ENCODE measurements at places on chromosomes 11 and 22.

- H3K36me3 ChIP-seq, result no peaks in the 10 kb centered on the region
- no peak overlapping the region for H3K27ac ChIP-seq
- no peaks in the 10 kb centered on the region for H3K4me1 ChIP-seq
- no peak for DNase-seq
Observed at GRCh38 chr11:96758957-96759356, 369.1 kb downstream of the JRKL start.

- peak; percentile 53 for DNase-seq
- peak overlapping the region; percentile 77 for H3K27ac ChIP-seq
Observed at GRCh38 chr11:13462311-13462900, 616 bp downstream of the BTBD10 start.

- no peak overlapping the region for H3K4me3 ChIP-seq
- no peaks in the 10 kb centered on the region for H3K27me3 ChIP-seq
- H3K36me3 ChIP-seq, result no peaks in the 10 kb centered on the region
- no peak for DNase-seq
- no peaks in the 10 kb centered on the region for H3K4me1 ChIP-seq
- H3K27ac ChIP-seq, result no peak overlapping the region
Observed at GRCh38 chr11:96708219-96708878, 318.5 kb downstream of the JRKL start.

GRCh38 chr11:125690006-125690405 lies 9.4 kb upstream of the ACRV1 start:
- no peaks in the 10 kb centered on the region for H3K27me3 ChIP-seq
- H3K27ac ChIP-seq, result no peak overlapping the region
- no peaks in the 10 kb centered on the region for H3K4me1 ChIP-seq
- H3K36me3 ChIP-seq, result no peaks in the 10 kb centered on the region
- DNase-seq, result no peak
- H3K4me3 ChIP-seq, result no peak overlapping the region

DNA sequence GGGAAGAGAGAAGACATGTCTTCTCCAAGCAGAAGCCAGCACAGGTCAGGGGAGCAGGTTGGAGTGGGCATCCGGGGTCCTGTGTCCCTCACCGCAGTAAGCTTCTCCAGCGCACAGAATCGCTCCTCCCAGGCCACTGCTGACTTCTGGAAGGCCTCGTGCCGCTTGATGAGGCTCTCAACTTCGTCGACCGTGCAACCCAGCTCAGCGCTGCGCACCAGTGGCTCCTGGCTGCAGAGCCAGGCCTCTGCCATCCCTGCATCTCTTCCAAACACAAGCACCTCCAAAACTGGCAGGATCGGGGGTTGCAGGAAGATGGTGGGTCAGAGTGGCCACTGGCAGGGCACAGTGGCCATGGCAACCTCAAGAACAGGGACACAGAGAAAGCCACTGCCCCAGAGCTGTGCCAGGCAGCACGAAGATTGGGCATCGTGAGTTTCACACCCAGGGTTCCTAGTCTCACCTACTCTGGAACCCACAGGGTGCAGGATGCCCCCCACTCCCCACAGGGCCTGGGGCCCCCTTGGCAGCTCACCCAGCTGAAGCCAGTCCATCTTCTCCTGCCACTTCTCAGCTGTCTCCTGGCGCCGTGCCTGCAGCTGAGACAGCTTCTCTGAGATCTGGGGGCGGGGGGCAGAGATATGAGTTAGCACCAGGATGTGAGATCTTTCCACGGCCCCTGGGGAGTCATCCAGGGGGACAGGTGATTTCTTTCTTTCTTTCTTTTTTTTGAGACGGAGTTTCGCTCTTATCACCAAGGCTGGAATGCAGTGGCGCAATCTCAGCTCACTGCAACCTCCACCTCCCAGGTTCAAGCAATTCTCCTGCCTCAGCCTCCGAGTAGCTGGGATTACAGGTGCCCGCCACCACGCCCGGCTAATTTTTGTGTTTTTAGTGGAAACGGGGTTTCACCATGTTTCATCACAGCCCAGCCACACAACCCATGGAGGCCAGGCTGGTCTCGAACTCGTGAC lies 11.2 kb upstream of the RBM4B start:
- DNase-seq, result no peak
- H3K27ac ChIP-seq, result no peak overlapping the region
- H3K27me3 ChIP-seq, result no peaks in the 10 kb centered on the region
- no peaks in the 10 kb centered on the region for H3K36me3 ChIP-seq
- H3K4me1 ChIP-seq, result no peaks in the 10 kb centered on the region

DNA sequence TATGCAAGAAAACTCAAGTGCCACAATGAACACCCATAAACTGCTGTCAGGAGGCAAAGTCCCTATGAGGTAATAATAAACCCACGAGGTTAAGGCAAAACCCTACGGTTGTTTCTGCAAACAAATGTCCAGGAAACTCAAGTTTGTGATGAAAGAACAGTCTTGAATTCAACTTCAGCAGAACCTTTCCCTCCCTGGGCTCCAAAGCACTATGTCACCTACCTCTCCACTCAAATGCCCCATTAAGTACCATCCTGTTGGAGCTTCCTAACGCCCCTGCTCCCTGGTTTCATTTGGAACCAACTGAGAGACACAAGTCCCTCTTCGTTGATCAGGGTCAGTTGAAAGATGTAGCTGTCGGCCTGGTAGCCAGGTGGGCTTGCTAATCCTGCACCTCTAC lies 2.6 kb upstream of the C11orf91 start:
- H3K36me3 ChIP-seq, result peaks cover 6% of the 10 kb centered on the region
- H3K4me3 ChIP-seq, result no peak overlapping the region
- H3K4me1 ChIP-seq, result peaks cover 62% of the 10 kb centered on the region
- no peak overlapping the region for H3K27ac ChIP-seq
- no peaks in the 10 kb centered on the region for H3K27me3 ChIP-seq

Measured in HCT116 (cell line).